ENCODE measurements at places on chromosomes 4 and X.

DNA sequence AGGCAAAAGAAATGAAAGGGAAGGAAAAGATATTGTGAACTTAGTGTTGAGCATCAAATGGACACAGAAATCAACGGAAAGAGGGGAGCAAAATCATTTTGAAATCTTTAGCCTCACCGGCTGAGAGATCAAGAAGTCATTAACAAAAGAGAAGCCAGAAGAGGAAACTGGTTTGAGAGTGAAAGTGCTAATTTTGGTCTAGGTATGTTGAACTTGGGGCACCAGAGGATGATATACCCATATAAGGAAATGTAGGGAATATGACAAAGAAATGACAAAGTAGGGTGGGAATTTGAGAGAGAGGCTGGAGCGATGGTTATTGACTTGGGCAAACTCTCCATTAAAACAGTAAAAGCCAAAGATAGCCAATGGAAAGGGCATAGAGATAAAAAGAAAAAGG lies 183.4 kb upstream of the ATOH1 start:
- no peak for DNase-seq

DNA sequence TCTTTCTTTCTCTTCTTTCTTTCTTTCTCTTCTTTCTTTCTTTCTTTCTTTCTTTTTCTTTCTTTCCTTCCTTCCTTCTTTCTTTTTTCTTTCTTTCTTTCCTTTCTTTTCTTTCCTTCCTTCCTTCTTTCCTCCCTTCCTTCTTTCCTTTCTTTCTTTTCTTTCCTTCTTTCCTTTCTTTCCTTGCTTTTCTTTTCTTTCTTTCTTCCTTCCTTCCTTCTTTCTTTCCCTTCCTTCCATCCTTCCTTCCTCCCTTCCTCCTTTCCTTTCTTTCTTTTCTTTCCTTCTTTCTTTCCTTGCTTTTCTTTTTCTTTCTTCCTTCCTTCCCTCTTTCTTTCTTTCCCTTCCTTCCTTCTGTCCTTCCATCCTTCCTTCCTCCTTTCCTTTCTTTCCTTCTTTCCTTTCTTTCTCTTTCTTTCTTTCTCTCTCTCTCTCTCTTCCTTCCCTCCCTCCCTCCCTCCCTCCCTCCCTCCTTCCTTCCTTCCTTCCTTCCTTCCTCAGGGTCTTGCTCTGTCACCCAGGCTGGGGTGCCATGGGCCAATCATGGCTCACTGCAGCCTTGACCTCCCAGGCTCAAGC lies 13.6 kb upstream of the SPARCL1 start:
- no peak for DNase-seq

DNA sequence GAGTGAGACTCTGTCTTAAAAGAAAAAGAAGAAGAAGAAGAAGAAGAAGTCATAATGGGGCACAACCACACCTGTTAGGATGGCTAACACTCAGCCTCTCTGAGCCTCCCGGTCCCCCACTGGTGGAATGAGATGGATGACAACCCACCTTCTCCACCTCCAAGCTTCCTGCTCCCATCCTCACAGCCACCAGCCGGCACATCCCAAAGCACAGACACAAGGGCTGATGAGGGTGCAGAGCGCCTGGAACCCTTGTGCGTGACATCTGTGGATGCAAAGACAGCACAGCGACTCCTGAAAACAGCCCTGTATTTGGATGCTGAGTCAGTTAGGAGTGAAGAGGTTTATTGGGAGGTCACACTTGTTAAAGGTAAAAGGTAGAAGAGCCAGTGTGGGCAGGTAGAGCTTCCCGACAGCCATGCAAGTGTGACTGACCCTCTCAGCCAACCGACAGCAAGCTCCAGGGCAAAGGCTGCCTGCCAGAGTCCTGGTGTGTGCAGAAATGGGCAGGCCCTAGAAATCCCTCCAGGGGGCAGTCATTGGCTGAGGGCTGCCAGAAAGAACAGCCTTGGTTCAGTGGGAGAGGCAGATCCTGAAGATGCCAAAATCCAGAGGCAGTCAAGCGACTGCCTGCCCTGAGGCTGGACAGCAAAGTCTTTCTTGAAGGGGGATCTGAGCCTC lies 26.6 kb upstream of the MAN2B2 start:
- DNase-seq = no peak

GRCh38 chrX:100413229-100413628 lies 3.2 kb upstream of the PCDH19 start:
- DNase-seq = no peak

- DNase-seq = no peak
Measured at GRCh38 chr4:30427932-30428331, 292.2 kb upstream of the PCDH7 start.

DNA sequence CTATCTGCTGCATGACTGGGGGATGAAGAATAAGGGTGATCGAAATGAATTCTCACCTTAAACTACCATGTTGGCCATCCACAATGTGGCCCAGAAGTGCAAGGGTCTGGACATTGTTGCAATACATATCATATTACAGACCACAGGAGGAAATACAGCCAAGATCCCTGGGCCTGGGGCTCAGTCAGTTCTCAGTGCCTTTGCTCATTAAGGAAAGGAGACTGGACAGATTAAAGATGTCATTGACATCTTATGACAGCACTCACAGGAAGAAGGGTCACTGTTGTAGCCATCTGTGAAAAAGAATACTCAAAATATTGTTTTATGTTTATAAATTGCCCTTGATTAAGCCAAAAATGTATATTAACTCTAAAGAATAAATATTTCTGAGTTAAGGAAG lies 1345.2 kb downstream of the FSTL5 start:
- no peak for DNase-seq

DNA sequence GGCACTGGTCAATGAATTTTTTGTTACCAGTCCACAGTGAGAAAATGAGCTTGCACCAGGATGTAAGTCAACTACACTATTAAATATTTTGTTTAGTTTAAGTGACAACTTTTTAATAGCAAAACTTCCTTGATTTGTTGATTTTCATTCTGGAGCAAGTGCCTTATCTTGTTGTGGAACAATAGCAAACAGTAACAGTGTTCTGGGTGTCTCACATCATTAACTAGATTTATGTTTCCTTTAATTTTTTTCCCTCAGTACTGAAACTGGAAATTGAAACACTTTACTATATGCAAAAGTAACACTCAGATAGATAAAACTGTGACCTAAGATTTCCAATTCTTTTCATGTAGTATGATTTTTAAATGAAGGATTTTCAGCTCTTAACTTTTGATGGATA lies 80.1 kb downstream of the GALNT7 start:
- DNase-seq = no peak

DNA sequence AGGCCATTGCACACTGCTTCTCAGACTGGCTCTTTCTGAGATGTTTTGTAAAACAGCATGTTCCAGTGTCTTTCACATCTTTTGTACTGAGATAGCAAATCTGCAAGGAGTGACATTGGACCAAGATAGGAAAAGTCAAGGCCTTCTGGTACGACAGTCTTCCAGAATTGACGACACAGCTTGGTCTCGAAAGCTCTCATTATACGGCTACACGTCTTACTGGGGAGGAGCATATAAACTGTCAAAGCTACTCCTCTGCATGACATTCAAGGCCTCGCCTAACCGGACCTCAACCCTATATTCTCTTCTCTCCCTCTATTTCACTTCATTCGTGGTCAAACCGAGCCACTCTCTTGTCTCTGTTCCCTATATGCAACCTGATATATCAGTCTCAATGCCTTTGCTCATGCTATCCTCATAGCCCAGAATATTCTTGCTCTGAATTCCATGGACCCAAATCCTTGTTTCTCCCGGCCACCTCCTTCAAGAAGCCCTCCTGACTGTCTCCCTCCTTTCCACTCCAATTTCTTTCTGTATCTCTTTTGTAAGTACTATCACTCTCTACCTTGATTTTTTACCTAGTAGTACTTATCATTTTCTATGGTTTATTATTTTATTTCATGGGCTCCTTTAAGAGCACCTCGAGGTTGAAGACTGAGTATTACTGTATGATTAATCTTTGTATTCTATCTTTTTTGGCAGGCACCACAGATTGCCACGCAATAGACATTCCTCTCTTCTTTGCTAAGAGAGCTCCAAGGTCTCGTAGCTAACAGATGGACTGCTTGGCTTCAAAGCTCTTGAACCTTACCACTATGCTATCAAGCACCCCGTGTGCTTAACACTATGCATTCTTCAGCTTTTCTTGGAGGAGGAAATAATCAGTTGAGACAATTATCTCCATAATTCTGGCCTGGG lies 35.1 kb downstream of the RBM47 start:
- DNase-seq = no peak

- no peak for DNase-seq
Measured at GRCh38 chr4:159483782-159484741, 381.2 kb downstream of the RAPGEF2 start.

- DNase-seq = no peak
Measured at GRCh38 chr4:121155893-121156292, 8.2 kb downstream of the TNIP3 start.

GRCh38 chrX:24899391-24899790 lies 116.4 kb downstream of the ARX start:
- DNase-seq = no peak

Measured in stimulated activated CD4-positive, alpha-beta T cell treated with anti-CD3 and anti-CD28 coated beads, TNF-alpha, amount 100 ng/mL, for 4 hours (primary cell).